ENCODE measurements at places on chromosomes 2 and 18.

DNA sequence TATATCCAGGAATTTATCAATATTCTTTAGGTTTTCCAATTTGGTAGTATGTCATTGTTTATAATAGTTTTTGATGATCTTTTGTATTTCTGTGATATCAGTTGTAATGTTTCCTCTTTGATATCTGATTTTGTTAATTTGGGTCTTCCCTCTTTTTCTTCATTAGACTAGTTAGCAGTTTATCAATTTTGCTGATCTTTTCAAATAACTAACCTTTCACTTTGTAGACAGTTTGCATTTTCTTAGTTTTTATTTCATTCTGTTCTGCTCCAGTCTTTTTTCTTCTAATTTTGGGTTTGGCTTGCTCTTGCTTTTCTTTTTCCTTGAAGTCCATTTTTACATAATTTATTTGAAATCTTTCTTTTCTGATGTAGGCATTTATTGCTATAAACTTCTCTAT is 824.4 kb downstream of the LRP1B start:
- no peak for DNase-seq

GRCh38 chr2:5730386-5730785 is 38.2 kb downstream of the SOX11 start:
- no peak for DNase-seq

- no peak for DNase-seq
Measured at GRCh38 chr18:46378864-46379207, 274.7 kb downstream of the HAUS1 start.

- DNase-seq = no peak
Measured at GRCh38 chr2:114111329-114111728, 221.4 kb downstream of the ACTR3 start.

- peak; percentile 28 for DNase-seq
Measured at GRCh38 chr2:100959225-100959880, 42.7 kb upstream of the RPL31 start.

DNA sequence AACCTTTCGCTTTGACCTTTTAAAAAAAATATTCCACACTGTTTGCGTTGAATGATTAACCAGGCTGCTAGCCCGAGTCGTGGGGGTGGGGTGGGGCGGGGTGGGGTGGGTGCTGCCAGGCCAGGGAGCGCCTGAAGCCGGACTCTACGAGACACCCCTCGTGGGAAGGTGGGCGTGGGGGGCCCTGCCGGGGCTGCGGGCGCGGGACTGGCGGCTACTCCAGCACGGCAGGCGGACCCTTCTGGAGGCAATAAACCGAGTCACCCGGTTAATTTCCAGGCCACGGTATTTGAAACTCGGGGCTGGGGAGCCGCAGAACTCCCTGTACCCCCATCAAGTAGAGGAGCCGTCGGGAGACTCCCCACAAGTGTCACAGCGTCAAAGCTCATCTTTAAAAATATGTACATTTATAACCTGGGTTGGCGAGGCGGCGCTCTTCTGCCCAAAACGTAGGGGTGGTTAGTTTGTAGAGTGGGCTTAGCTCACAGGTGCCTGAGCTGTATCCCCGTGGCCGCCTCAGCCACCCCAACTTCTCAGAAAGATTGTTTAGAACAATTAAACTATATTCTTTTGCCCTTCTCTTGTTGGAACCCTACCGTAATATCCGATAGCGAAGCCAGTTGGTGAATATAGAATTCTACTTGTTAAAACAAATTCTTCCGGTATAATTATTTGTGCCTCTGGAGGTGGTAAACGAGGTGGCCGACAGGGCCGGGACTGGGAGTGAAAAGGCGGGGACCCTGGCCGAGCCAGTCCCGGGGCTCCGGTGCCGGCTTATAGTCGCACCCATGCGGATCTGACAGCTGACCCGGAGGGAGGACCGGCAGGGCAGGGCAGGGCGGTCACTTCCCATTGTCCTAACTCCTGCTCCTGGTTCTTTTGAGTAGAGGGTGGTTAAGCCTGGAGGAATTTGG is 1.4 kb downstream of the B3GNT2 start:
- DNase-seq = no peak

DNA sequence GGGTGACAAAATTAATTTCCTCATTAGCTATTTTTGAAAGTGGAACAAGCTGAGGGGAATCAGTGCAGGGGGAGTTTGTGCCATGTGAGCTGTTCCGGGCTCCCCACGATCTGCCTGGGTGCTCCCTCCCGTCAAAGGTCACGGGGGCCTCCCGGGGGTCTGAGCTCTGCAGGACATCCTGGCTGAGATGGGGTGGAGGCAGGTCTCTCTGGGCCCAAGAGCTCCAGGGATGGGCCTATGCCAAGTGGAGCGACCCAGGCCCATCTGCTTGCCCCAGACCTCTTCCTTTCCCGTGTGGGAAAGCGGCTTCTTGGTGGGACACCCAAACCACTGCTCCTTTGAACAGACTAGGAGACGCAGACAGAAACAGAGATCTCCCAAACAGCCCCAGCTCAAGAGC is 143.3 kb upstream of the ID2 start:
- DNase-seq = no peak

- no peak for DNase-seq
Measured at GRCh38 chr18:67433971-67434370, 82.5 kb downstream of the DSEL start.

- DNase-seq = peak; percentile 53
Measured at GRCh38 chr2:137928547-137929518, 35.4 kb upstream of the HNMT start.

DNA sequence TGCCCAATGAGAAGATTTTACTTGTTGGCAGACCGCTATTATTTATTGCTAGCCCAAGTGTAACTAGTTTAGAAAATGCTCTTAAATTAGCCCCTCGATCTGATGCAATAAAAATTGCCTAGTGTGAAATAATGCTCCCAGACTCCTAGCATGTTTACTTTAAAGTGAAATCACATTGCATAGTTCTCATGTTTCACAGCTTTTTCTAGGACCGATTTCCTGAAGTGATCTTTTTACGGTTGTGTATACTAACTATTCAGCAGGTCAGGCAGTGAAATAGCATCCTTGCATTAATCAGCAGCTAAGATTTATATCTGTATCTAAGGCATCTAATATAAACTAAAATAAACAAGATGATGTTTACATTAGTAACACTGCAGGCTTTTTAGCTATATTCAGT is 52.4 kb downstream of the PMS1 start:
- DNase-seq = peak; percentile 60

GRCh38 chr2:2828774-2829368 is 497.8 kb upstream of the MYT1L start:
- DNase-seq = no peak

GRCh38 chr2:204331180-204331579 is 214.1 kb upstream of the PARD3B start:
- no peak for DNase-seq

- no peak for DNase-seq
Measured at GRCh38 chr2:217616936-217617335, 385.9 kb downstream of the TNS1 start.

DNA sequence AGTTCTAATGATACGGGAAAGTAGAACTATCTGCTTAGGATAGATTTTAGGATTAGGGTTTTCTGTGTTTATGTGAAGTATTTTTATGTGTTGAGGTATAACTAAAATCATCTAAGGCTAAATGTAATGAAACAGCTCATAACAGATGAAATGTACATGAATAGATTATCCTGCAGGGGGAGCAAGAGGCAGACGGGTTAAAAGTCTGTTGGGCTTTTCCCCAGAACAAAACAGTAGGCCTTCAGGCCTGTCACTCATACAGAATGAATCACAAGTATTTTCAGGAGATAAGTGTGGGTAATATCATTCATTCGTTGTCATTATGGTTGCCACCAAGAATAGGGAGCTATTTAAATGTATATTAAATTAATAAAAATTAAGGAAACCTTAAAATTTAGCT is 107.9 kb upstream of the IL1R2 start:
- DNase-seq = peak; percentile 77

GRCh38 chr2:2464643-2465042 is 133.6 kb upstream of the MYT1L start:
- DNase-seq = no peak

DNA sequence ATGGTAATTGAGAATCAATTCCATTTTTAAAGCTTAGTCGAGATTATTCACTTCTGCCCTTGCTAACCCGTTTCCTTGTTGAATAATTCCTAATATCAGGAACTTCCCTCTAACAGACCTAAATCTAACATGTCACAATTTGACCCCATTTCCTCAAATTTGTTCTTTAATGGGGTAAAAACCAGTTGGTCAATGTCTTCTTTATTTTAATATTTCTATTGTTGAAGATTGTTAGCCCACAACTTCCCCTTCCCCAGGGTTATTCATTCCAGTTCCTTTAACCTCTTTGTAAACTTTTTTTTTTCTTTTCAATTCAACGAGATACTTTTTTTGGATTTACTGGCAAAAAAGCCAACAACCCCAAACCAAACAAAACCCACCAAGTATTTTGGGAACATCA is 7.3 kb downstream of the TNFRSF11A start:
- no peak for DNase-seq

- DNase-seq = no peak
Measured at GRCh38 chr2:61529944-61530735, 8.0 kb downstream of the XPO1 start.

DNA sequence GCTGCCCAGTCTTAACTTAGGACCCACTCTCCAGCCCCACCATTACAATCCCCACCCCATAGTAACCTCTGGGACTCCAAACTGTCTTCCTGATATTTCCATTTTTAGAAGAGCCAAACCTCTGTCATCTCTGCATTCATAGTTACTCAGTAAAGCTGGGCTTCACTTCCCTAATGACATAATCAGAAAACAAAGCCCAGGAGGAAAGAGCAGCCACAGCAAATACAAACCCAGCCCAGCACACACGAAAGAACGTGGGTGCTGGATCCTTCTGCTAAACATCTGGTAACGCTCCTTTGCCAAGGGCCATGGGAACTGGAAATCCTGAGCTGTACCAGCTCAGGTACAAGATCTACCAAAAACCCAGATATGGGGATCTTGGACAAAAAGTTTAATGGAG is 36.8 kb upstream of the RIOK3 start:
- no peak for DNase-seq

DNA sequence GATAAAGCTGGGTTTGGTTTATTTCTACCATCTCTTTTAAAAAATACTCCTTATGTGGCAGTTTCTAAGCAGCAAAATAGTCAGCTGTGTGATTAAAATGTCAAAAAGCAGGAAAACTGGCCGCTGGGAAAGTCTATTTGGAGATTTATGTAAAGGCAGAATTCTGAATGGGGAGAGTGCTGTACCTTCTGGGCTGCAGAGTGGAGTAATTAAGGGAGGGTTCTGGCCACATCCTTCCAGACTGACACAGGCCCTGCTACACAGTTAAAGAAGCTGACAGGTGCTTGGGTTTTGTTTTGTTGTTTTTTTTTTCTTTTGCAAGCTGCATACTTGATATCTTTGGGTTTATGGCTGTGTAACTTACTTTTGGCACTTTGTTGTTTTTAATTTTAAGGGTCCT is 157.2 kb downstream of the WDSUB1 start:
- no peak for DNase-seq

GRCh38 chr2:13638181-13638580 is 921.4 kb downstream of the TRIB2 start:
- peak; percentile 81 for DNase-seq

DNA sequence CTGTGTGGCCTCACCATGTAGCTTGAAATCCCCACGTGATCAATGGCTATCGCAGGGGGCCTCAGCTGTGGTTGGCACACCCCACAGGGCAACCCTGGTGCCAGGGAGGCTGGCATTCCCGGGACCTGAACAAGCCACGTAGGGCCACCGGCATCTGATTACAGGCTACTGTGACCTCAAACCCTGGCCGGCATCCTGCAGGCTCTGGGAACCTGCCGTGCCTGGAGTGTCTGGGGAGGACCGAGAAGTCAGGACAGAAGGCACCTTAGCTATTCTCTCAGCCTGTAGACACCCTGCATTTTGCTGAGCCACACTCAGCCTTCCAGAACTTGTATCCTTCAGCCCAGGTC is 213.0 kb downstream of the GLI2 start:
- no peak for DNase-seq

- no peak for DNase-seq
Measured at GRCh38 chr2:15925819-15926218, 14.5 kb upstream of the MYCN start.

DNA sequence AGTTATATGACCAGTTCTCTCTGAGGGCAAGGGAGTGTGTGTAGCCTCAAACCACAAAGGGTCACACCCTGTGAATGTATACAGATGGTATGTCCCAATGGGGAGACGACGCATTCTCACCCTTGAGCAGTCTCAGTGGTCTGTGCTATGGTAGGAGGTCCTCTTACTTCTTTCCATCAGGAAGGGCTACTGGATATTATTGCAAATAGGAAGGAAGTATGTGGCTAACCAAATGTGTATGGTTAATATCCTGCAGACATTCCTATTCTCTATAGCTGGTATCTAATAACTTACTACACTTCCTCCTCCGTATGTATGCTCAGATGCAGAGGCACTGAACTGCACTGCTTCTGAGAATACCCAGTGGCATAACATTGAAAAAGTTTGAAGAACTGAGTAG is 306.7 kb upstream of the CCDC68 start:
- peak; percentile 80 for DNase-seq
